ENCODE measurements at places on chromosomes 12 and 14.

DNA sequence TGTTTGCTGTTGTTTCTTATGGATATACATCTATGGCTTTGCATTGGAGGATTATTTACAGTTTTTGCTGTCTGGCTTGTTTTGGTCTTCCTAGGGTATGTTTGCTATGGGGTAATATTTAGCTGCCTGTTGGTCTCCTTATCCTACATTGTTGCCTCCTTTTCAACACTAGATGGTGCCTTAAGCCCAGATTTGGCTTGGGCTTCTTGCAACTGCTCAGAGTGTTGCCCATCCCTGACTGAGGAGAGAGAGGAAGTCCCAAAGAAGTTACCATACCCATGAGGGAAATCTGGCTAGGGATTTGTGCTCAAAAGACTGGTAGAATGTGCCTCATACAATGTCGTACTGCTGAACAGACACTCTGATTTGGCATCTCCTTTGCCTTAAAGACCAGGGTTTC is 94.6 kb upstream of the MUCL1 start:
- DNase-seq: peak; percentile 71

DNA sequence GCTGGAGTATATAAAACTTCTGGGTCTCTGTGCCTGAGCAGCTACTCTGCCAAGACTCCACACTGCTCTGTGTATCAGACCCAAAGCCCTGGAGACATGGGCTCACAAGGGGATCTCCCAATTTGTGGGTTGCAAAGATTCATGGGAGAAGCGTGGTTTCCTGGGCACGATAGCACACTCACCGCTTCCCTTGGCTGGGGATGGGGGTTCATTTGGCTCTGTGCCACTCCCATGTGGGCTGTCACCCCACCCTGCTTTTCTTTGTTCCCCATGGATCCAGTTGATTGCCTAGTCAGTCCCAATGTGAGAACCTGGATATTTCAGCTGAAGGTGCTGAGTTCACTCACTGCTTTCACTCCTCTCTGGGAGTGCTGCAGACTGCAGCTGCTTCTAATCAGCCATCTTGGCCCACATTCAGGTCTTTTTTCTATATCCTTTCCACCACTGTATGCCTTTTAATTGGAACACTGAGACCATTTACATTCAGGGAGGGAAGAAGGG is 40.0 kb upstream of the PCNX4 start:
- no peak for DNase-seq

- DNase-seq: no peak
Measured at GRCh38 chr12:84542289-84542688, 370.3 kb downstream of the SLC6A15 start.

DNA sequence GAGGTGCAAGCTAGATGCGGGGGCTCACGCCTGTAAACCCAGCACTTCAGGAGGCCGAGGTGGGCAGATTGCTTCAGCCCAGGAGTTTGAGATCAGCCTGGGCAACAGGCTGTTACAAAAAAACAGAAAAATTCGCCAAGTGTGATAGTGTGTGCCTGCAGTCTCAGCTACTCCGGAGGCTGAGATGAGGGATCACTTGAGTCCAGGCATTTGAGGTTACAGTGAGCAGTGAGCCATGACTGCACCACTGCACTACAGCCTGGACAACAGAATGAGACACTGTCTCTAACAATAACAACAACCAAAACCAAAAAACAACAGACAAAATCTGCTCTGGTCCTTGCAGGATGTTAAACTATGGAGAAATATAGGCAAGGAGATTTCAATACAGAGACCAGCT is 13.9 kb downstream of the BTBD7 start:
- DNase-seq: no peak

DNA sequence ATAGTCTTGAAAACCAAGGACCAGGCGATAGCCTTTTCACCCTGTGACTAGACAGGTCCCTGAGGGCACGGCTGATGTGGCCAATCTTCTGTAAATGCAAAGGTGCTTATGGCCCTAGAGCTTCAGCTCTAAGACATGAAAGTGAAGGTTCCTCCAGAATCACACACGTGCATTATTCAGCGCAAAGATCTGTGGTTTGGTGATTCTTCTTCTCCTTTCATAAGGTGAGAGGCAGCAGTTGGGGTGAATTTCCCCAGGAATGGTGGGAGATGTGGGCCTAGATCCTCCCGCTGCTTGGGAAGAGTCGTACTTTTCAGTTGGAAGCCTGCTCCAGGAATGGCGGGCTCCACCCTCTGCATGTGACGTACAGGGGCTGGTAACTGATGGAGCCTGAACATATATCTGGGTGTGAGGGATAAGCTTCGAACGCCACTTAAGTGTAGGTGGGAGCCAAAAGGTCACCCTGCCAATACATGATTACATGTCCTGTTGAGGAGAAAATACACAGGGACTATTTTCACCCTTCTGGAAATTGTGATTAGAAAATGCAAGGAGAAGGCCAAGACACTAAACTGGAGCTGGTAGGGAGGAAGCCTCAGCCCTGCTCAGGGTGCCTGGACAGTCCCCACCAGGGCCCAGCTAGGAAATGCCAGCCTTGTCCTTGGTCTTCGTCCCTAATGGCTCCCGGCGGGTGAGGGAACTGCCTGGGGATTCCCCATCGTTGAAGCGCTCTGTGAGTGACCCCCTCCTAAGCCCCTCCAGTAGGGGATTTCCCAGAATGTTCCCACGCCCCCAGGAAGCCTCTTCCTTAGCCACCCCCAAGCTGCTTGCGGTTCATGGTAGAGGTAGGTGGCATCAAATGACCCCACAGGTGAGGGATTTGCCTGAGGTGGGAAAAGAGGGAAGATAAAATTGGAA is 17.6 kb downstream of the BATF start:
- DNase-seq: no peak

- peak; percentile 67 for DNase-seq
Measured at GRCh38 chr14:103361867-103362266, 23.3 kb upstream of the MARK3 start.

DNA sequence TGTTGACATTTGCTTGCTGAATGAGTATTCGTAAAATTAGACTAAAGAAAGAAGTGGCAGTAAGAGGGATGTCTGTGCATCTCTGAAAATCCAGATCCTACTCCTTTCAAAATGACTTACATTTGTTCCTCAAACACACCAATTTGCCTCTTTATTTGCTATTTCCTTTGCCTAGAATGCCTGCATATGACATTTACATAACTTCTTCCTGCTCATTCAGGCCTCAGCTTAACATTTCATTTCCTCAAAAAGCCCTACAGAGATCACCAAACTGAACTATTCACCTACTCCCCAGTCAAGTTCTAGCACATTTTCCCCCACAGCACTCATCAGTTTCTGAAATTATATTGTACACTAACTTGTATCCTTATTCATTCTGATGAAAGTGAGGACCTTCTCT is 907.2 kb downstream of the LRFN5 start:
- no peak for DNase-seq

DNA sequence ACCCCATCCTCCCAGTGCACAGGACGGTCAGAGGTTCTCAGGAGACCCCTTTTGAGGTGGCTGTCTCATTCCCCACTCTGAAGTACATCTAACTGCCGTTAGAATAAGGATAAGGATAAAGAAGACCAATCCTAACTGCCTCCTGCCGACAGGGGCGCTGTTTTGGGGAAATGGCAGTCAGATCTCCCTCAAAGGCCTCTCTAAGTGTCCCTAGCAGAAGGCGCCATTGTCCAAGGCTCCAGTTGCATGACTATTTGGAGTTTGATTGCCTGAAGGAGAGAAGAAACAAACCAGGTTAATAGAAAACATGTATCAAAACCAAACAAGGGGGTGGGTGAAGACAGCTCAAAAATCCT is 29.1 kb upstream of the KLRB1 start:
- no peak for DNase-seq

- peak; percentile 25 for DNase-seq
Measured at GRCh38 chr12:42382013-42382696, 56.2 kb downstream of the PPHLN1 start.

- no peak for DNase-seq
Measured at GRCh38 chr14:74908861-74909341, 14.2 kb downstream of the RPS6KL1 start.

DNA sequence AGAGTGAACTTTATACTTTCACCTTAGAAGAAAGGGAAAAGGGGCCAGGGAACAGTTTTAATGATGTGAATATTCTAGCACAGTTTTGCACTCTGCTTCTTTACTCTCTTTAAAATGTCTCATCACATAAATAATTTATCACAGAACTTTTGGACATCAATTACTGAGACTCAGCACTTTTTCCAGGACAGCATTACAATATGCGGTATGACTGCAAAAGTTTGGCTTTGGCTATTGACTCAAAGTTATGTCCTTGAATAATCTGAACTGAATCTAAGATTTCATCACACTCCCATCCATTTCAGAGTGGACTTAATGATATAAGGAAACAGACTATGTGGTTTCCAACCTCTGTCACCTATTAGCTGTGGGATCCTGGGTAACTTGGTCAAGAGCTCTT is 11.7 kb downstream of the CCER1 start:
- DNase-seq: no peak

- DNase-seq: no peak
Measured at GRCh38 chr12:103586791-103587370, at the start of gene STAB2. Gene STAB2 (plus strand): TSS chr12:103587273. CDS start chr12:103587477, 204 bp downstream.

All from HL-60 (cell line).